ENCODE measurements at places on chromosomes 5 and 9.
A peak's percentile ranks its signal among the peaks of the same experiment; 100 is the strongest.

DNA sequence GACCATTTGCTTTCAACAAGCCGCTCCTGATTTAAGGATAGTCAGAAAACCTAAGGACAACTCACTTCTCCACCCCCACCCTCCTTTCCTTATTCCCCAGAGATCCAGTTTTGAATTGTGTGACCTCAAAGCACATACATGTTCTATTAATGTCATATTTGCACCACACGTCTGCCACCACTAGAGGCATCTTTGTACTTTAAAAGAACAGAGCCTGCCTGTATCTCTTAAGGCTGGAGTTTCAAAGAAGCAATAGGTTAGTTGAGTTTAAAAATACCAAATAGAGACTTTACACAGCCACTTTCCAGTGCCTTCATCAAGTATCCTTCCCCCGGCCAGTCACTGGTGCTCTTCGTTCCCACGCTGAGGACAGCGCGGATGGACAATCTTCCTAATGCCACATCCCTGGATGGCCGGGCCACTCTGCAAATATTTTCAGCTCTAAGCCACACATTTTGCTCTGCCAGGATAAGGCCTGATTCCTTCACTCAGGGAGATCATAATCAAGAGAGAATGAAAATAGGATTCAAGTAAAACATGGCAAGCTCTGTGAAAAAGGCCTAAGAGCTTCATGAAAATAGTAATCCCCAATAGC, 146.3 kb downstream of the SNCAIP start:
- peak; percentile 72 for DNase-seq

DNA sequence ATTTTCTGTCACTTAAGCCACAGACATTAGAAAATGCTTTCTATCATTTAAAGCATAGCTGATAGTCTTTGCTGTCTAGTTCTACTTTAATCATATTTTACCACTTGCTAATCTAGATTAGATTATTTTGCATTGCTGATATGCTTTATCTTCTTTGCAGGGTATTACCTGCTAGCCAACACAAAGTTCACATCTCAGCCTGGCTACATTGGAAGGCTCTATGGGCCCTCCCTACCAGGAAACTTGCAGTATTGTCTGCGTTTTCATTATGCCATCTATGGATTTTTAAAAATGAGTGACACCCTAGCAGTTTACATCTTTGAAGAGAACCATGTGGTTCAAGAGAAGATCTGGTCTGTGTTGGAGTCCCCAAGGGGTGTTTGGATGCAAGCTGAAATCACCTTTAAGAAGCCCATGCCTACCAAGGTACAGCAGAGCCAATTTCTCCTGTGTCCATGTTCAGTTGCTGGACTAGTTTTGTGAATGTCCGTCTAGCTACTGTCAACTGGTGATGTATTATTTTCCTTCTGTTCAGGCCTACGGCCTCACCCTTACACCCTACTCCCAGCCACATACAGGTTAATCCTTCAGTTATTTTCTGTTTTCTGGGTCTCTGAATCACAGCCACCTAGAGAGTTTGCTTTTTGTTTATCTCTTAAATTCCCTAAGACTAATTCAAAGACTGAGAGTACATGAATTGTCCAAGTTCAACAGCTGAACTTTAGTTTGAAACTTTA, 99.9 kb downstream of the MAMDC2 start:
- DNase-seq, result no peak

DNA sequence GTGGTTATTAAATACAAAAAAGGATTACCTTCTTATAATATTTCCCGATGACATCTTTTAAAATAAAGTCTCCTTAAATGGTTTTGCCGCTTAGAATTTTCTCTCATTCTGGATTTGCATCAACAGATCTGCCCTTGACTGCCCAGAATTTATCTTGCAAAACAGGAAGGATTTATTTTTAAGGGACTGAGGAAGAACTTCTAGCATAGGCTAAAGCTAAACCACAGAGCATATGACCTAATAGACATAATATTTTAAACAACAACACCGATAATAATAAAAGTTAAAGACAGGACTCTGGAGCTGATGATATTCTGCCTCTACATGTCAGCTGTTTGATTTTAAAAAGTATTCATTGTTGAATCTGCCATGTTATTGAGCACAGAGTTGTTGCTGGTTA, 145.3 kb upstream of the ADCY2 start:
- DNase-seq, result peak; percentile 71

GRCh38 chr9:134229466-134230091, 65.2 kb upstream of the RNU6ATAC start:
- no peak for DNase-seq

DNA sequence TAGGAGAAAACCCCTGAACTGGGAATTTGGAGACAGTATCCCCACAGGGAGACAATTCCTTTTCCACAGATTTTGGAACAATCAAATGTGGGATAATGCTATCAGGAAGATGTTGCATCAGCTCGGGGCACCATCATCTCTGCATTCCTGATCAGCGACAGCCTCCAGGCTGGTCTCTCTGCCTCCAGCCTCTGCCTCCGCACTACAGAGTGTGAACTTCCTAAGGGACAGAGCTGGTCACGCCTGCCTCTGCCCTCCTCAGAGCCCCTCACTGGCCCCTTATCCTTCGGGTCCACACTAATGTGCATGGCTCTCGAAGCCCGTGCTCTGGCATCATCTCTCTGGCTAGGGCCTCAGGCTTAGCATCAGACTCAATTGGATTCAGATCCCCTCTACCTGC, 8.6 kb downstream of the FOXI1 start:
- DNase-seq, result no peak

Data from Kasumi-1 (cell line).